Urinary bladder (tissue), 4 donors: ENCODE measurements at places on chromosomes 7 and 10. TPM values are rescaled to one million over a fixed set of nuclear protein-coding genes. Genes with fewer than 3 reads are reported as not detected.

DNA sequence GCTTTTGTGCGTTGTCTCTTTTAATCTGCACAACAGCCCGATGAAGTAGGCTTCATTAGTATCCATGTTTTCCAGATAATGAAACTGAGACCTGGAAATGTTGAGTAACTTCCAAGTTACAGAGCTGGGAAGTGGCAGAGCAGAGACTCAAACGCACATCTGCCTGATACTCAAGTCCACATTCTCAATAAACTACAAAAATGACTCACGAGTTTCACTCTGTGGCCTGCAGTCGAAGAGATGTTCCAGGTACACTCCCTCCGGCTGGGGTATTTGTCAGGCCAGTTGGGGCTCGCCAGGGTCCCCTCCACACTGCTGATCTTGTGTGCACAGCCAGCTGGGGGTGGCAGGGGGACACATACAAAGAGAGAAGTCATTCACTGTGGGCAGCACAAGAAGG lies 17.7 kb upstream of the OPALIN start:
- no peak for DNase-seq

GRCh38 chr7:92880212-92881090 lies 44.1 kb upstream of the CDK6 start:
- DNase-seq = no peak

DNA sequence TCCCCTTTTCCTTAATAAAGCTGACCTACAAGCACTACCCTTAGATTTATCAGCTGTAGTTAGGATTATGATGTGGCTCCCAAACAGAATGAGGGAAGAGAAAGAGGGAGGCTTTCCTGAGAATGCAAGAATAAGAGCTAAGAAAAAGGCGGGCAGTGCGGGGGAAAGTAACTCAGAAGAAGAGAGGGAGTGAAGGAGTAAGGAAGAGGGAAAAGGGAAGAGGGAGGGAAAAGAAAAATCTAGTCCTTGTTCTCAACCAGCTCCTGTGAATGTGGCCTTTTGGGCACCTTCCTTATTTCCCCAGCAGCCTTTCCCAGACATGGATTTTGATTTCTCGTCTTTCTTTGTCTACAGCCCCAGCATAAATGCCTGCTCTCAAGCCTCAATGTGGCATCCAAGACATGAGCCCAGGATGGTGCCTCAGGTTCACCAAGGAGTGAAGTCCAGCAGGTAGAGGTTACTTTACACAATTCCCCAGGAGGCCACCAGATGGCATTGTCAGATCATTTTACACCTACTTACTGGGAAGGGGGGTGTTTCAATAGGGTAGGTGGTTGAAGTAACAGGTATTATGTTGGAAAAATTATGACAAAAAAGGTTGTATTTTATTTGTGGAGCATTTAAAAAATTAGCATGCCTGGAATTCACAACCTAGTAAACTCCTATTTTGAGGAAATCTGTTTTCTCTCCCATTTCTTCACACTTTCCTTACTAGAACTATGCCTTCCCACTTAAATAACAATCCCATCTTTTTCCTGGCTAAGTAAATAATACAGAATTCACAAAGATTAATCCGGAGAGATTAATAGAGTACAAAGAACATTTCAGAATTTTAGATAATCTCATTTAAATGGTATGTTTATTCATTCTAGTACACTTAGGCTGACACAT lies 106.5 kb downstream of the HTR7 start:
- DNase-seq = no peak

DNA sequence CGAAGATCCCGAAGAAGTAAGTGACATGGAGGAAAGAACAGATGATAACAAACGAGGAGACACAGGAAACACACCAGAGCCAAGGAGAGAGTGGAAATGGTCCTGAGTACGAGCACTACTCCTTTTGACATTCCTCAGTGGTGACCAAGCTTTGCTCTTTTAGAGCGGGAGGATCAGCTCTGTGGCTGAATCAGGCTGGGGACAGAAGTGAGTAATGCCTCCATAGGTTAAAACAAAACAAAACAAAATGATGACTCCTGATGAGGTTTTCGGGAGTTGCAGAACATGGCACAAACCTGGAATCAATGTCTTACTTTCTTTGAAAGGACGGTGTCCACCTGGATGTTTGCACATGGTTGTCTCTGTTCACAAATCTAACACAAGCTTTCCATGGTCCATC lies 30.3 kb upstream of the TCF7L2 start:
- DNase-seq = no peak

METTL27 gene
- 1.0 TPM for polyA plus RNA-seq

- DNase-seq = no peak
Measured at GRCh38 chr7:51255036-51255435, 61.6 kb downstream of the COBL start.

H2BK1 gene
- polyA plus RNA-seq = not detected

DNA sequence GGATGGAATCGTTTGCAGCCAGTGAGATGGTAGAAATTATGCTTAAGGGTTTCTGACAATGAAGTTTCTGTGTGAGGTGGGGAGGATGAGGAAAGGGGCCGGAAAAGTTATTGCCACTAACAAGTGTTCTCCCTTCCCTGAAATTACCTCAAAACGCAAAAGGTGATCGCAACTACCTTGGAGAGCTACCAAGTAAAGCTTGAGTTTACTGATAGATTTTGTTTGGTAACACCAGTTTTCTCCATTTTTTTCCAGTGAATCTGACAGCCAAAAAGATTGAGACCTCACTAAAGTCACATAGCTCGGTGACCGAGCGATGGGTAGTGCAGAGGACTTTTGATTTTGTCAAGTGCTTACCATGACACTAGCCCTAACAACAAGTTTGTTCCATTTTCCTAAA lies 1.6 kb downstream of the SUV39H2 start:
- DNase-seq = no peak

- DNase-seq = no peak
Measured at GRCh38 chr10:62842983-62843382, 26.8 kb upstream of the EGR2 start.

SPDYE9 gene
- not detected for polyA plus RNA-seq

DNA sequence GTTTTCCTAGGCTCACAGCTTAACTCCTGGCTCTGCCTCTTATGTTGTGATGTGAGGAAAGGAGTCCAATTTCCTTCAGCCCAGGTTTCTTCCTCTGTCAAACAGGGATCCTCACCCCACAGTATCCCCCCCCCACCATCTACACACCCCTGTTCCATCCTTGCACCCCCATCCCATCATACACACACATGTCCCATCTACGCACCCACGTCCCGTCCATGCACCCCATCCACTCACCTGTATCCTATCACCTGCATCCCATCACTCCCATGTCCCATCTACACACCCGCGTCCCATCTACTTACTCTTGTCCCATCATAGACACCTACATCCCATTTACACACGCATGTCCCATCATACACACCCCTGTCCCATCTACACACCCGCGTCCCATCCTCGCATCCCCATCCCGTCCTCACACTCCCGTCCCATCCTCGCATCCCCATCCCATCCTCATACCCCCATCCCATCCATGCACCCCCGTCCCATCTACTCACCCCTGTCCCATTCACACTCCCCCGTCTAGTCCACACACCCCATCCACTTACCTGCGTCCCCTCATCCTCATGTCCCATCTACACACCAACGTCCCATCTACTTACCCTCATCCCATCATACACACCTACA lies 117.3 kb downstream of the TRRAP start:
- no peak for DNase-seq

EPHA1 gene
- 1.4 TPM for polyA plus RNA-seq

GRCh38 chr7:99490878-99491277 lies 9.2 kb downstream of the ZNF394 start:
- no peak for DNase-seq

ZNF239 gene
- 5.3 TPM for polyA plus RNA-seq

GRCh38 chr7:145732521-145732920 lies 384.1 kb upstream of the CNTNAP2 start:
- DNase-seq = no peak

- DNase-seq = no peak
Measured at GRCh38 chr10:109886037-109886780, 37.1 kb downstream of the XPNPEP1 start.

OR2A5 gene
- not detected for polyA plus RNA-seq

RET gene
- 1.6 TPM for polyA plus RNA-seq

GRCh38 chr10:31650010-31650409 lies 278.6 kb downstream of the ARHGAP12 start:
- peak; percentile 73 for DNase-seq

GRCh38 chr10:3225561-3225960 lies 53.0 kb upstream of the PITRM1 start:
- no peak for DNase-seq

DNA sequence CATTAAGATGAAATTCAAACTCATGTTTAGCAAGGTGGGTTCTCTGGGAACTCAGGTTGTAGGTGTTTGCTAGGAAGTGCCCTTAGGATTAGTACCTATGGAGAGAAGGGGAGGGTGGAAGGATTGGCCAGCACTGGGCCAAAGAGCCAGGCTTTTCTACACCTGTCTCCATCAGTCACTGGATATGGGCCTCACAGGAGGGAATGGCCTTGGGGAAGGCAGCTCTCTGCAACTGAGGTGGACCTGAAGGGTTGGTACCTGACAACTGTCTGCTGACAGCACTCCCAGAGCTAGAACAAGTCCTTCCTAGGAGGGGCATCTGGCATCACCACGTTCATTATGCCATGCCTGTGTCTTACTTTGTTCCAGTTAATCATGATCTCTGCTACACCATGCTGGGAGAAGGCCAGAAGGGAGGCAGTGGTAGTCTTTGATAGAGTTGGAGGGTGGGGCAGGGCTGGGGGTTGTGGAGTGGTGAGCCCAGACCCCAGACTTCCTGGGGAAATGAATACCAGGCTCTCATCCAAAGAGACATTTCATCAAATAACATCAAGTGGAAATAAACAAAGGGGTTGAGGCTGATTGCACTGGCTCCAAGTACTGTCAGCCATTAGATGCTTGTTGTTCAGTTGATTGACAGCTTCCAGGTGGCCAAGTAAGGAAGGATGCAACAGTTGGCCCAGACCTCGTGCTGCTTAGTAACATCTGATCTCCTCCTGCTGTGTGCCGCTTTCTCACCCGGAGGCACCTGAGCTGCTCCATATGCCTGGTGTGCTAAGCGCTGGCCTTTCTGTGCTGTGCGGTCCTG lies 70.6 kb upstream of the PIK3CG start:
- DNase-seq = no peak

- no peak for DNase-seq
Measured at GRCh38 chr10:21078410-21079329, 181.6 kb upstream of the NEBL start.

GRCh38 chr10:117537904-117538524 lies 4.5 kb upstream of the EMX2 start:
- DNase-seq = no peak

GRCh38 chr7:99693427-99694200 lies 13.8 kb upstream of the CYP3A5 start:
- no peak for DNase-seq

DNA sequence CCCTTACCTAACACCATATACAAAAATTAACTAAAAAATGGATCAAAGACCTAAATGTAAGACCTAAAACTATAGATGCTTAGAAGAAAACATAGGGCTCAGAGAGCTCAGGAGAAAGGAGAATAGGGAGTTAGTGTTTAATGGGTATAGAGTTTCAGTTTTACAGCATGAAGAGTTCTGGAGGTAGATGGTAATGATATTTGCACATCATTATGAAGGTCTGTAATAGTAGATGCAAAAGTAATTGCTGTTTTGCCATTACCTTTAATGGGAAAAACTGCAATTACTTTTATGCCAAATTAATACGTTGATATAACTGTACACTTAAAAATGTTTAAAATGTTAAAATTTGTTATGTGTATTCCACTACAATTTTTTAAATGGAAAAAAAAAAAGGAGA lies 39.2 kb upstream of the NANOS1 start:
- DNase-seq = no peak

DNA sequence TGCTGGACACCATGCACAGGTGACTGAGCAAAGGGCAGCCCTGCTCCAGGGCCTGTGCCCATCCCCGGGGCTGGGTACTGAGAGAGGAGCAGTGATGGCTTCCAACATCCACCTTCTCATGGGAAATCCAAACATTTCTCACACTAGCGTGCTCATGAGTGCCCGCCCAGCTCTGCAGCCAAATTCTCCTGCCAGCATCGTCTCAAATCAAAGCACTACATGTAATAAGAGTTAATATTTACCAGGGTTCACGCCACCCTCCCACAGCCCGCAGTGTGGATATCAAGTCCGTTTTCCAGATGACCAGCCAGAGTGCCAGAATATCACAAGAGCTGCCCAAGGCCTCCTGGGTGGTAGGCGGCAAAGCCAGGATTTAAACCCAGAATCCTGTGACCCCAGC lies 12.1 kb downstream of the IL15RA start:
- no peak for DNase-seq
